Skin of body (tissue), 3 donors: ENCODE measurements at places on chromosomes 7 and 10. TPM values are rescaled to one million over a fixed set of nuclear protein-coding genes. Genes with fewer than 3 reads are reported as not detected.

The IFIT3 gene
- total RNA-seq, result 11.2 TPM

GRCh38 chr7:93006480-93007095, 111.2 kb downstream of the SAMD9 start:
- no peak for DNase-seq

- DNase-seq, result no peak
Observed at GRCh38 chr7:6181136-6181535, 91.3 kb downstream of the CYTH3 start.

DNA sequence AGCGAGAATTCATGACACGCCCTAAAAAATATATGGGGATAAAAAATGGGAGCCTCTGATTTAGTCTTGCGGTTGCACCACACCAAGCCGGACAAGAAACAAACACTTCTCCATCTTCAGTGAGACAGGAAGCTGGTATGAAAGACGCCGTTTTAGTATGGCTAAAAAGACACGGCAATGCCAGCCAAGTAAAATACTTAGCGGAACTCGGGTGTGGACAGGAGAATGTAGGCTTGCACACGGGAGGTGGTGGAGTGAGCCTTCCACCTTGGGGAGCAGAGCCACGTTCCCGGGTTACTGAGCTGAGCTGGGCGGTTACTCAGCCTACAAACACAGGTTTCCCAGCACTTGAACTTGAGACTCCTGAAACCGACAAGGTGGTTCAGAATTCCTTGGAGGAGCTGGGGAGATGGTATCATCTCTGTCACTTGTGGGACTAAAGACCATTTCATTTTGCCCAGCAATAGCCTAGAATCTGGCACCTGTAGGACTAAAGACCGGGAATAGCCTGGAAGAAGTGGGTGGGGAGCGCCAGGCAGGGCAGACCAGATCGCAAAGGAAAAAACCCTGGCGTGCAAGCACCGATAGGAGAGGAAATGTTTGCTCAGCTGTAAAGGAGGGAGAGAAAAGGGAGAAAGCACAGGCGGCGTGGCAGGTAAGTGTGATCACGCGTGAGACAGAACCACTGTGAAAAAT, 34.8 kb upstream of the SEPHS1 start:
- no peak for DNase-seq

DNA sequence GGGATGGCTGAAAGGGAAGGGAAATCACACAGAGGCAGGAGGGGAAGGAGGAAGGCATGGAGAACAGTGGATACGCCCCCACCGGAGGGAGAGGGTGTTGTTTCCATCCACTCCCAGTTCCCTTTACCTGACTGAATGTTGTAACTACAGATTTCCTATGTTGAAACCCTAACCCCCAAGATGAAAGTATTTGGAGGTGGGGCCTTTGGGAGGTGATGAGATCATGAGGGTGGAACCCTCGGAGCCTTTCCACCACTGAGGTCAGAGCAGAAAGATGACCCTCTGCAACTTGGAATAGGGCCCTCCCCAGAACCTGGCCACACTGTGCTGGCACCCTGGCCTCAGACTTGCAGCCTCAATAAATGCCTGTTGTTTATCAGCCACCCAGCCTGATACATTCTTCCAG, 48.6 kb upstream of the CNPY1 start:
- DNase-seq, result no peak

The RNF133 gene
- 0.39 TPM for total RNA-seq

DNA sequence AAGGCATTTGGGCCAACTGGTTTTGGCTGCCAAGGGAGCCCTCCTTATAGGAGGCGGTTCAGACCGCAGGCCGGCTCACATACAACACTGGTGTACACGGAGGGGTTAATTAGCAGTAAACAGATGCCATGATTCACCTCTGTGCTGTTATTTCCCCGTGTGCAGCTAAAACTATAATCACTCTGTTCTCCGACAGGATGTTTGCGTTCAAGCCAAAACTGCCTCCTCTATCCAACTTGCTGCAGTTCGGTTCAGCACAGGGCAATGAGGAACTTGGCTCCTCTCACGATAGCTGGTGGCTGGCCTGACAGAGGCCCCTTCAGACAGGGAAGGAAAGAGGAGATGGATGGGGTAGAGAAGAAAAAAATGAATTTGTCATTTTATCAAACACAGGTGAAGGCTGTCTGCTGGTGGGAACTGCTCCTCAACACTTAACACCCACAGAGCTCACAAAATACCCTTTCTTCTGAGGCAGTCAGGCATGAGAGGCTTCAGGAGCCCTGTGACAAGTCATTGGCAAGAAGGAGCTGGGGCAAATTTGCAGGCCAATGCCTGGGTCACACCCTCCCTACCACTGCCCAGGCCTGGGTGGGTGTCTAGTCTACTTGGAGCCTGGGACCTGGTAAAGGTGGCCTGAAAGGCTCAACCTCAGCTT, 24.0 kb downstream of the KCNMA1 start:
- DNase-seq, result no peak
